ENCODE measurements at places on chromosomes 2 and 18. TPM values are rescaled to one million over a fixed set of nuclear protein-coding genes. Genes with fewer than 3 reads are reported as not detected.

Gene CRYBA2
- not detected for total RNA-seq

- no peak for DNase-seq
Measured at GRCh38 chr18:13889671-13890070, 25.7 kb downstream of the MC2R start.

DNA sequence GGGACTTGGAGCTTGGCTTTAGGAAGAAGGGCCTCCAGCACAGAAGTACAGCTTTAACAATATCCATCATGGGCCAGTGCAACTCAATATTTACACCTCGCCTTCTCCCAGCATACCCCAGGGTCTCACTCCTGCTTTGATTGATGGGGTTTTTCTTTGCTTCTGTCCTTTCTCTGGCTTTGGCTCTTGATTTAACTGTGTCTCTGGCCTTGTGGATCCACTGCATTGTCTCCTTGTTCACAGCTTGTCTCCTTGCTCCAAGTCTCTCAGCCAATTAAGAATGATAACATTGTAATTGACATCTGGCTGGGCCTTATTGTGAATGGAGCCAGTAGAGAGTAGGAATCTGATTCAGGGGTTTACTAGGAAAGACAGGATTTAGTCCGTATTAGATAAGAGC, 1019.5 kb downstream of the TMEM182 start:
- DNase-seq: no peak

DNA sequence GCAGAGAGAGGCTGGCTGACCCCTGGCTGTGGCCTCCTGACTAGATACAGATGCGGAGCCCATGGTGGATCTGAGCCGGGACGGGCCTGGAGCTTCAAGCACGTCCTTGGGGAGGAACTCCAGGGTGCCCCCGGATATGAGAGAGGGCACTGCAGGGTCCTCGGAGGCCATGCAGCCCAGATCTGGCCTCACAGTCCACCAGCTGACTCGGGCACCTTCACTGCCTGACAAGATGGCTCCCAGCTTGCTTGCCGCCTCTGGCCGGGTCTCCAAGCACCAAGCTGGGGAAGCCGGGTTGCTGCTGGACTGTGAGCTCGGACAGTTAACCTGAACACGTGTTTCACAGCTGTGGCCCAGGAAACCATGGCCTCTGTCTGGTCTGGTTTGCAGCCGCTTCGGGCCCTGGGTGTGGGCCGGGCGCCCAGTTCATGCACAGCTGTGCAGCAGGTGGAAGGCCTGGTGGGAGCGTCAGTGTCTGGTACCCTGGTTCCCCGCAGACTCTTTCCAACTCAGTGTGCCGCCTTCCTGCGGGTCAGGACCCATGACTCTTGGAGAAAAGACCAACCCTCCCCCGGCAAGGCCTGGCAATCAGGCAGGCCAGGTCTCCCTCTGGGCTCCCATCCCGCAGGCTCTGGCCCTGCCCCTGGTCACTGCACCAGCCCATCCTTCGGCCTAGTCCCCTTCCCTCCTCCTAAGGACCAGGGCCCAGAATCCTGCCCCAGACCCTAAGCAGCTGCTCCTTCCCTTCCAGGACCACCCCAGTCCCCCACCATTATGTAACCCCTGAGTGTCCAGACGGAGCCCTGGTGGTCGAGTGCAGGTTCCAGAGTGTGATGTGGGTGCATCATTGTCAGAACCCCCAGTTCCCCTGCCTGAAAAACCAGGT, 74.6 kb upstream of the OTOS start:
- DNase-seq: no peak

Gene MAP3K19
- total RNA-seq: 0.41 TPM

DNA sequence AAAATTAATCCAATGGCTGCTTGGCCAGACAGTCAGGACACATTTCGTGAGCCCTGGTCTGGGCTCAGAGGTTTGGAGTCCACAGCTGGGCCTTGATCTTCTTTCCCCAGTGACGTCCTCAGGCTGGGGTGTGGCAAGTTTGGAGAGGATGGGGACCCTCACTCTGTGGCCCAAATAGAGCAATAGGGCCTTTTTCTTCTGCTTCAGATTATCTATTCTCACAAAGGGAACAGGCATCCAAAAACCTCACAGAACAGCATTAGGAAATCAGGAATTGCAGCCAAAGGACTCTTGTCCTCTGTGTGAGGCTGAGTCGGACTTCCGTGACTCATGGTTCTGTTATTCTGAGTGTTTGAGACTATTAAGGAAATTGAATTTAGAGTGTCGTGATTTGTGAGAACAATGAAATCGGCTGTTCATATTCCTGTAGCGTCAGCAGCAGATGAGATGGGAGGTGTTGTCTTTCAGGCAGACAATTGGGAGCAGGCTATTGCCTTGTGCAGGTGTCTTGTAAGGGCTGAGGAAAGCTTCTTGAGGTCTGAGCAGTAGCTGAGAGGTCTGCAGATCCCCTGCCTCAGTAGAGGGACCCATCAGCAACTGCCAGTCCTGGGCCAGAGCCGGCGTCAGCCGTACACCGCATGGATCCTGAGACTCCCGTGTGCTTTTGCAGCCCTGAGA, 113.8 kb downstream of the SH3RF3 start:
- DNase-seq: no peak

DNA sequence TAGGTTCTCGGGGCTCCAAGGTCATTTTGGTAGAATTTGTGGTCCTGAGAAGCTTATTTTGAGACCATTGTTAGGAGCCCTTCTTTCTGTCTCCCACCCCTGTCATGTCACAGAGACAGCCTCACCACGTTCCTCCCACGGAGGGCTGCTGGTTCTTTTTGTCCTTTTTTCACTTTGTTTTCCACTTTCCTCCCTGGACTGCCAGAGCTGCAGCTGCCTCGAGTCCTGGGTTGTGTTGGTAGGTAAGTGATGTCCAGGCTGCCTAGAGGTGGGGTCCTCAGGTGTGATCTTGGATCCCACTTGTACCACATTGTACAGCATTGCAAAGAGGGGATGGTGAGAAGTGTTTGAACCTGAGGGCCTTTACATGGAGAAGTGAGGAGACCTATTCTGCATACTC, 130.2 kb upstream of the EML6 start:
- no peak for DNase-seq

DNA sequence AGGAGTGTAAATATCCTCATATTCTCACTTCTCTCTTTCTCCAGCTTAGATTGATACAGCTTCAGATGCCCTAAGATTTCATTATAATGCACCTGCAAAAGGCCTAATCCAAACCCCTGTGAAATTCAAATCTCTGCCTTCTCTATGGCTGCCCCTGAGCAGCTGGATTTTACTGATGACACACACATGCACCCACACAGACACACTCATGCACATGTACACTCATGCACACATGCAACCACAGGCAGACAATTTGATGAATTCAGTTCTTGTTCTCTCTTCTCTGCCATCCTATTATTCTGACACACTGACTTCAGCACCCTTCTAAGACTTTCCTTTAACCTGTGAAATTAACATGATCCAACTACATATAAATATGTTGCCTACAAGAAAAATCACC, 563.2 kb downstream of the RNF144A start:
- no peak for DNase-seq

- no peak for DNase-seq
Measured at GRCh38 chr2:227876300-227876801, 4.9 kb downstream of the DAW1 start.

Gene PROKR1
- total RNA-seq: 0.82 TPM

GRCh38 chr2:163657281-163657656, 78.5 kb downstream of the FIGN start:
- DNase-seq: no peak

DNA sequence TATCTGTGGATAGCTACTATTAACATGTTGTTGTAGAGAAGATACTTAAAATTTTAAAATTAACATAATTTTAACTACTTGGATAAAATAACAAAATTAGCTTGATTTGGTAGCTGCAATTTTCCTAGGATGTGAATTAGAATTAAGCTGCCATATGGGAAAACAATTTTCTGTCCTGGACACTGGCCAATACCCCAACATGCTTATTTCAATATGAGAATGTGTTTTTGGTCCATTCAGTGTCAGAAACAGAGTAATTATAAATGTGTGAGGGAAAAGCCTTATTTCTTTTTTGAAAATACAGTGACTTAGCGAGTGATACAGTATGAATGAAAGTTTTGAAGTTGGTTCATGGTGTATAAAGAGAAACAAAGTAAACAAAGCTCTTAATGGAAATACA, 948.3 kb upstream of the GYPC start:
- no peak for DNase-seq

DNA sequence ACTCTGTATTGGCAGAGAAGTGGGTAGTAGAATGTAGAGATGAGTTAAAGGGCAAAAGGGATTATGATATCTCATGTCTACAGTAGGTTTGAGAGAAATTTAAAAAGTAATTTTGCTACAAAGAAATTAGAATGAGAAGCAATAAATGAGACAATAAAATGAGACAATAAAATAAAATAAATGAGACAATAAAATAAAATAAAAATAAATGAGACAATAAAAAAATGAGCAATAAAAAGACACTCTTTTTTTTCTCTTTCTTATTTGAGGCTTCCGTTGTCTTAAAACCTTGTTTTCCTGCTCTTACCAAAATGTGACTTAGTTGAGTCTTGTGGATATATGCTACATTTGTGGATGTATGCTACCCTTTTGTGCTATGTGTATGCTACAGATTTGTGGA, 615.4 kb upstream of the PKDCC start:
- DNase-seq: no peak
